Activated T-cell treated with anti-CD3 and anti-CD28 coated beads for 1 hour (primary cell): ENCODE measurements at places on chromosomes 7 and 10.

DNA sequence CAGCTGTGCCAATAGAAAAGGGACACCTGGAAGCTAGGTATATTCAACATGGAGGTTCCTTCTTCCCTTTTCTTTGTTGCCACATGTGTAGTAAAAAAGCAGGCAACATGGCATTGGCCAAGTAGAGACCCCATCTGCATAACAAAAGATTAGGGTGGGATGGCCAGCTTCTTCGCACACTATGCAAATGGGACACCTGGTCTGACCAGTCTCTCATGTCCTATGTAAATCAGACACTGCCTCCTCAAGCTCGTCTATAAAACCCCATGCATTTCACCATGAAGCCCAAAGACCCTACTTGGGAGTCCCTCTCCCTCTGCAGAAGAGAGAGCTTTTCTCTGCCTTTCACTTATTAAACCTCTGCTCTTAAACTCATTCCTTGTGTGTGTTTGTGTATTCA, 53.9 kb downstream of the MYL10 start:
- no peak for DNase-seq

DNA sequence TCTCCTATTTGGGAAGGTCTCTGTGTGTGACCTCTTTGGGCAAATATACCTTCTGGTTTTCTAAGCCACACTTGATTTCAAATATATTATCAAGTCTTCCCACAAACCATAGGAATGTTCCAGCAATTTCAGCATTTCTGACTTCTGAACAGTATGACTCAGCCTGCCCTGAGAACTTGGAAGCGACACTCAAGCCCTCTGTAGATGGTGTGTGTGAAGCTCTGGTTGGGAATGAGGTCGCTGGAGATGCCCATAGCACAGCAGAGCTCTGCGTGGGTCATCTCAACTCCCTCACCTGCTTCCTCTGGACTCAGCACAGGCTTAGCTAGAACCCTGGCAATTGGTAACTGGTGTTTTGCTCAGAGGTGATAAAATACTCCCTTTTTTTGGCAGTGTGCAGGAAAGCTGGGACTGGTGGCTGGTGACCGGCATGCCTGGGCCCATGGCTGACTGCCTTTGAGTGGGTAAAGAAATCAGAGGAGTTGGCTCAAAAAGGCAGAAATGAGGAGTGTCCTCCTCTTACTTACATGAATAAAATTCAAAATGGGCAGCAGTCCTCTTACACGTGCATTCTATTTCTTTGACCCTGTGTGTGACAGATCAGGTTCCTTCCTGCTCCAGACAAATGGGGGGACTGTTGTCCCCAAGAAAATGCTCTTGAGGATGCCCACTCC, 87.5 kb upstream of the NRP1 start:
- no peak for DNase-seq

DNA sequence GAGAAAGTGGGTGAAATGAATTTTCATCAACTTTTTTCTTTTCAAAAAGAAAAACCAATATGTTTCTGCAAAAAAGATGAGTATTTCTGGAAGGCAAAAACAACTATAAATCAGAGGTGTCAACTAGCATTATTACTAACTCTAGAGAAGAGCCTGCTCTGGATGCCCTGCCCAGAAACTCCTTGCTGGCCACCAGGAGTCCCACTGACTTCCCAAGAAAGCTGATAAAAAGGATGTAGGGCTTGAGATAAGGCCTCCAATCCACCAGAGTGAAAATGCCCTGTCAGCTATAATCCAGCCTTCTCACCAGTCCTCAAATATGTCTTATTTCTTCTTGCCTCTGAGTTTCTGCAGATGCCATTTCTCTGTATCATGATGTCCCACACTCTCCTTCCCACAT, 16.7 kb upstream of the FZD1 start:
- DNase-seq = no peak

- DNase-seq = no peak
Observed at GRCh38 chr7:46525876-46526275, 604.8 kb upstream of the IGFBP3 start.
